ENCODE measurements at places on chromosomes 6 and 20. TPM values are rescaled to one million over a fixed set of nuclear protein-coding genes. Genes with fewer than 3 reads are reported as not detected.
A peak's percentile ranks its signal among the peaks of the same experiment; 100 is the strongest.

The VIP gene
- not detected for total RNA-seq

The DEFB112 gene
- not detected for total RNA-seq

The LIN28B gene
- not detected for total RNA-seq

DNA sequence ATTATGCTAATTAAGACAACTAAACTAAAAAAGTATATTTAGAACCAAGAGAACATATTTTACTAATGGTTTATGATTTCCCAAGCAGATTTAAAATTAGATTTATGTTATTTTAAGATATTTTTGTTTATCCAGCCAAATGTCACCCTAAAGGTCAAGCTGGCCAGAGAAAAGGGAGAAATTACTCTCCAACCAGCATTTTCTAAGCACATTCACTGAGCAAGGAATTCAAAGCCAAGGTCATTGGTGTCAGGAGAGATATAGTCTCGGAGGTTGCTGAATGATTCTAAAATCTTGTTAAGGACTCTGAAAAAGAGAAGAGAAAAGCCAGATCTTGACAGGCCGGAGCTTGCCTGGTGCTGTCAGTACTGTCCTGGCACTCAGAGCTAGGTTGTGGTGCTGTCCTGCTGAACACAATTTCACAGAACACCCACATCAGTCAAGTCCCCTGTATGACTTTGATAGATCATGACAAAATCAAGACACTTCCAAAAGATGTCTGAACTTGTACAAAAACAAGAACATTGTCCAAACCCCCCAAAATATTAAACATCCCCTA is 222.3 kb upstream of the SMLR1 start:
- no peak for DNase-seq

- peak; percentile 45 for DNase-seq
These were observed 1.9 kb upstream of the ULBP1 start for GRCh38 chr6:149961728-149962425.

DNA sequence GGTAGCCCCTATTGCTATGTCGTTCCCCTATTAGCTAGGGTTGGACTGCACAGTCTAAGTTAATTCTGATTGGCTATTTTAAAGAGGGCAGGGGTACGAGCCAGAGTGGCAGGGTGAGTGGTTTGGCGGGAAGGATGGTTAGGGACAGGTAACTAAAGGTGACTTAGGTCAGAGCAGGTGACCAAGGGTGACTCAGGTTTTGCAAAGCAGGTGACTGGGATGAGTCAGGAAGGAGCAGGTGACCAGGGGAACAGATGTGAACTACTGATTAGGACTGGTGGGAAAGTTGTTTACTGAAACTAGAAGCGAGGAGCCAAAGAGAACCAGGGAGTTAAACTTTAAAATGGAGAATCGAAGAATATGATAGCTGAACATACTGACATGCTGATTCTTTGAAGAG is 295.2 kb downstream of the GJA1 start:
- DNase-seq = no peak

- DNase-seq = no peak
These were observed 181.0 kb downstream of the LRFN2 start for GRCh38 chr6:40406175-40406574.

DNA sequence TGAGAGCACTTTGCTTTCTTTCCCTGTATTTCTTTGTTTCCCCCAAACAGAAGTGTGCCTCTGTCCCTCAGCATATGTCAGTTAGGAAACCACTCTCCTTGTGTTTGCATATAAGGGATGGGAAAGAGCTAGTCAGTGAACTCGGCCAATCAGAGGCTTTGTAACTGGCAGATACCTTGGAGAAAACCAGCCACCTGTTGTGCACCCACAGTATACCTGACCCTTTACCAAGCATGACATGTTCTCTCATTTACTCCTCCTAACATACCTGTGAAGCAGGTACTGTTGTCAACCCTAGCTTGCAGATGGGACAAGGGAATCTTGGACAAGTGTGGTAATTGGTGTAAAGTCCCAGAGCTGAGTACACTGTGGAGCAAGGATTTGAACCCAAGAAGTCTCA is 96.1 kb upstream of the FAM8A1 start:
- DNase-seq = no peak

- no peak for DNase-seq
These were observed 187.9 kb downstream of the TENT5A start for GRCh38 chr6:81564470-81565068.

GRCh38 chr6:119277052-119277451 is 72.5 kb downstream of the MAN1A1 start:
- DNase-seq = no peak

DNA sequence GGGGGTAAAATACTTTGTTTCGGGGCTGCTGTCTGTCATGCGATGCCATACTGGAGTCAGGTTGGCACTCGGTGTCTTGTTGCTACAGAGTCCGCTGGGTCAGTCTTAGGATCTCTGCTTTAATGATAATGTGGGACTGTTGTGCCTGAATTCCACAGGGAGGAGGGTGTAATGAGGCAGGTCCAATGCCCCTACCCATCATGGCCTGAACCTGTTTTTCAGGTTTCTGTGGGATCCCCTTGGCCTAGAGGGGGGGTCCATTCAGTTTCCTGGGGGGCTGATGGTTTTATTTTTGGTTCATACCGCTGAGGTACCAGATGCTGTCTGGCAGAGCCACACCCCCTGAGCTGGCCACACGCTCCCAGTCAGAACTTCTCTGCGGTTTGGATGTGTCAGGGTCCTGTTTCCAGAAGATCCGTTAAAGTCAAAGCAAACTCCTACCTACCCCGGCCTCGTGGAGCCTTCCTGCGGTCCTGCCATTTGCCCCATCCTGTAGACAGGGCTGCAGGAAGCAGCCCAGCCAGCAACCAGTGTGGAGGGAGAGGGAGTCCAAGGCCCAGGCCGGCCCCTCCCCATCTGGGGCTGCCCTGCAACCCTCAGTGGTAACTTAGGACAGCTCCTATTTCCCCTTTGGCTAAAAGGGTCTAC is 69.7 kb downstream of the TCP11 start:
- no peak for DNase-seq

DNA sequence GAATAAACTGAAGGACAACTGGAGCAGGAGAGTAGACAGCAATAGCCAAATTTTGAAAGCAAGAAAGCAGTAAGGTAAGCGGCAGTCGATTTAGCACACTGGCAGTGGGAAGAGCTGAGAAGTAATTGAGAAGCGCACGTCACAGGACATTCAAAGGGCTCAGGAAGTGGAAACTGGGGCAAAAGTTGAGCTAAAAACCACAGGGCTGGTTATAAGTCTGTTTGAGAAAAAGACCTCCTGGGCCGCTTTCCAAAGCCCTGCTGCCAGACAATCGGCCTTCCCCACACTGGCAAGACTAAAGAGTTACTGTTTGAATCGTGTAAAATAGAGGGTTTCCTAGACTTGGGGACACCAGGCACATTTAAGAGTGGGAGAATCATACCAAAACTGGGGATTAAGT is 161.4 kb downstream of the DNAH8 start:
- peak; percentile 58 for DNase-seq

DNA sequence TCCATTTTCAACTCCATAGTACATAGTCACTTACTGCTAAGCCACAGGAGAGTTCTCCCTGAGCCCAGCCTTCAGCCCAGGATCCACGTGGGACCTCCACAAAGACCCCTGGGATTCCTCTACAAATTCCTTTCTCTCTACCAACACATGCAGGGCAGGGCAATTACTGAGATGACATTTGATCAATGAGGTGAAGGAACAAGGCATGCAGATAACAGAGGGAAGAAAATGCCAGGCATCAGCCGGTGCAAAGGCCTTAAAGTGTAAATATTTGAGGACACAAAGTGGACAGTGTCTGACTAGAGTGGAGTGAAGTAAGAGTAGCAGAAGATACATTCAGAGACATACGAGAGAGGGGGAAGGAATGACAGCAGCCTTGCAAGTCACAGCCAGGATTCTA is 70.2 kb downstream of the HS3ST5 start:
- DNase-seq = no peak

- no peak for DNase-seq
These were observed 52.2 kb upstream of the FAM83C start for GRCh38 chr20:35344354-35344837.

DNA sequence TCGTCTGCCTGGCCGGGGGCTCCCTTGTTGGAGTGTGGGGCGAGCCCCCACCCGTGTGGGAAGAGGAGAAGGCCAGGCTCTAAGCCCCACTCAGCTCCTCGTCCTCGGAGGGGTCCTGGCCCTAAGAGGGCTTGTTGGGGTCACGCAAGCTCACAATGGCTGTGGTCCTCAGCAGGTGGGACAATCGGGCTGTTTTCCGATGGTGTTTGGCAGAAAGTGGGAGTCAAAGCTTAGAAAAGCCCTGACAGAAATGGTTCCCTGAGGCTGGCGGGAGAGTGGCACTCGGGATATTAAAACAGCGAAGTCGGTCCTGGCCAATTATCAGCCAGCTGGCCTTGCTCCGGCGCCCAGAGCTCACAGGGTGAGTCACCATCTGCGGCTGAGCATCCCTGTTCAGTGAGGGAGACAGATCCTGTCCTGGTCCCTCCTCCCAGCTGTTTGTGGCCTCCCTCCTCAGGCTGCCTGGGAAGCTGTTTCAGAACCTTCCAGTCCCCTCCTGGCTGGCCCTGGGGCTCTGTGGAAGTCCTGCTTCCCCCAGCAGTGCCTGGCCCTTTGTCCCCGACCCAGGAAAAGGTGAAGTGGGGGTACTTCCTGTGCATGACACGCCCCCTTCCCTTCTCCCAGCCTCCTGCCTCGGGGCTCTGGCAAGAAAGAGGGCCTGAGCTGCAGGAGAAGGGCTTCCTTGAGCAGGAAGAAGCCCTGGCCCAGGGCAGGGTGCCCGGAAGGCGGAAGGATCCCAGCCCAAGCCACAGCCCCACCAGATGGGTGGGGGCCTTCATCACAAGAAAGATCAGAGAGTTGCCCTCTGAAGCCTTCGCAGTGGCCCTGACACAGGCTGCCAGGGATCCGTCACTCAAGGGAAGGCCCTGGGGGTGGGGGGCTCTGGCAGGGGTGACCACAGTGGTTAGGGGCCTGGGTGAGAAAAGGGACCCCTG is 53.6 kb upstream of the BHLHE23 start:
- DNase-seq = no peak

- no peak for DNase-seq
These were observed 88.0 kb downstream of the MRPL14 start for GRCh38 chr6:44039191-44039719.

DNA sequence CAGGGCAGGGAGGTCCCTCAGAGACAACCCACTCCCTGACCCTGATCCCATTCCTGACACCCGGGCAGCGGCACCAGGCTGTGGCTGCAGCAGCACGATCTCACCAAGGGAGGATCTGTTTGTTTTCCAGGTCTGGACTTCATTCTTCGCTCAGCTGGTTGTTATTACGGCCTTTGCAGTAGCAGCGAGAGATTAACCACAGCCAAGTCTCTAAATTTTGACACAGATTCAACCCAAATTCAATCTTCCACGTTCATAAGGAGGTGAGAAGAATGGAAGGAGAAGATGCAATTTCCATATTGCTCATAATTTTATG is 91.1 kb upstream of the THBS2 start:
- no peak for DNase-seq

- no peak for DNase-seq
These were observed 17.5 kb downstream of the DNMT3B start for GRCh38 chr20:32779500-32780211.
